ENCODE measurements at places on chromosomes 6 and 20. TPM values are rescaled to one million over a fixed set of nuclear protein-coding genes. Genes with fewer than 3 reads are reported as not detected.

The IMPG1 gene
- not detected for total RNA-seq

The NR2E1 gene
- total RNA-seq, result not detected

The BHLHE23 gene
- total RNA-seq, result not detected

The WFDC12 gene
- not detected for total RNA-seq

The CALHM6 gene
- 4.8 TPM for total RNA-seq

The MUC22 gene
- total RNA-seq, result not detected

The NKX2-2 gene
- not detected for total RNA-seq

The GJA10 gene
- total RNA-seq, result not detected

The DEFB110 gene
- not detected for total RNA-seq

The BCKDHB gene
- 20.9 TPM for total RNA-seq

The KLHDC3 gene
- total RNA-seq, result 93.8 TPM

The ZBP1 gene
- total RNA-seq, result 1.3 TPM

The WFDC10B gene
- 0.49 TPM for total RNA-seq

The LHFPL5 gene
- total RNA-seq, result 0.69 TPM

The TNNC2 gene
- total RNA-seq, result 0.81 TPM

The SLC17A1 gene
- 0.63 TPM for total RNA-seq

The POPDC3 gene
- 0.26 TPM for total RNA-seq

The BPIFA1 gene
- total RNA-seq, result not detected

The ETV7 gene
- total RNA-seq, result 2.5 TPM

The HMGCLL1 gene
- 0.83 TPM for total RNA-seq

The UST gene
- total RNA-seq, result 24.0 TPM

The ASXL1 gene
- 48.0 TPM for total RNA-seq

The CD40 gene
- 15.8 TPM for total RNA-seq

The HLA-DQA1 gene
- 38.8 TPM for total RNA-seq

The BNIP5 gene
- 7.4 TPM for total RNA-seq

The OPRL1 gene
- total RNA-seq, result 1.7 TPM

The C6orf141 gene
- total RNA-seq, result 70.0 TPM

The OOEP gene
- 0.58 TPM for total RNA-seq

Measured in mucosa of gallbladder (tissue), 1 donor.